GM12878 (cell line): ENCODE measurements at places on chromosomes 11 and 22.

- no peak for DNase-seq
These were observed 478 bp upstream of the CD248 start for GRCh38 chr11:66317322-66317722.

DNA sequence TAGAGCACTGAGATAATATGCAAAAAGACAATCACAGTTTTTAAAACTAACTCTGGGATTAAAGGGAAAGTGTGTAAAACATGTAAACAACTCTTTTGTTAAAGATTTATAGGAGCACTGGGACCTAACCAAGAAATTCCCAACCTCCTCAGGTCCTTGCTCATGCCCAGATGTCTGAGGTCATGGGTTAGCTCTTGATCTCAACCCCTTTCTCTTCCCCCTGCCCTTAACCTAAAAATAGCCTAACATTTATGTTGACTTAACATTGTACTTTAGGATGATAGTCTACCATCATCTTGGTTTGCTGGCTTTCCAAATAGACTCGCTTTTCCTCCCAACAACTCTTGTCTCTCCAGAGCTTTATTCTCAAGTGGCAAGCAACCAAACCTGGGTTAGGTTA is 258.2 kb upstream of the FAT3 start:
- DNase-seq: no peak

GRCh38 chr11:17197431-17197898 is 10.3 kb downstream of the PIK3C2A start:
- no peak for DNase-seq

- no peak for DNase-seq
These were observed 769 bp upstream of the CDC42EP1 start for GRCh38 chr22:37559521-37559900.

DNA sequence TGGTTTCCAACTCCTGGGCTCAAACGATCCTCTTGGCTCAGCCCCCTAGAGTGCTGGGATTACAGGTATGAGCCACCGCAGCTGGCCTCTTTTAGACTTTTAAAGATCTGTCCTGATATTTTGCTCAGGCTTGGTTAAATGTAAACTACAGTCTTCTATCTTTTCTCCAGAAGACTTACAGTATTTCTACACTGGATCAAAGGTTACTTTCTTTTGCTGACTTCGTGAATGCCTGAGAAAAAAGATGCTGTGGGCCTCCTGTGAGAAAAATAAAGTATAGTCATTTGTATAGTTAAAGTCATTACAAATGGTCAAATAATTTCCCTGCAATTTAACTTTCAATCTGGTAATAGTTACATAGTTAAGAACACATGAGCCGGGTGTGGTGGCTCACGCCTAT is 19.6 kb downstream of the DEPDC5 start:
- DNase-seq: no peak

DNA sequence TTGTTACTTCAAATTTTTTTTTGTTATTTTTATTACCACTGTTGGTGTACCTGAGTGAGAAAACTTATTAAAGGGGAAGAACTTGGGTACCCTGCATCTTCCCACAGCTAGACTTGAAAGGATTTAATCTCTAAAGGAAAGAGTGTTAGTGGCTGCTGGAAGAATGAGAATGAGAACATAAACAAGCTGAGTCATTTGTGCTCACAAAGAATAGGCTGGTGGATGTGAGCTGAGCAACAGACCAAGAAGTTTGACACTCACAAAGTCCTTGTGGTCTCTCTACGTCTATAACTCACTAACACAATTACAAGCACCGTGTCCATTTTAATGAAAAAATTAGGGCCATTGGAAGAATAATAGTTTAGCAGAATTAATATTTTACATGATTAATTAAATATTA is 217.6 kb upstream of the ANO5 start:
- DNase-seq: no peak

- DNase-seq: peak; percentile 75
These were observed 644 bp downstream of the SPTY2D1 start for GRCh38 chr11:18633256-18634139.

GRCh38 chr11:116613206-116613875 is 159.4 kb downstream of the BUD13 start:
- DNase-seq: no peak

DNA sequence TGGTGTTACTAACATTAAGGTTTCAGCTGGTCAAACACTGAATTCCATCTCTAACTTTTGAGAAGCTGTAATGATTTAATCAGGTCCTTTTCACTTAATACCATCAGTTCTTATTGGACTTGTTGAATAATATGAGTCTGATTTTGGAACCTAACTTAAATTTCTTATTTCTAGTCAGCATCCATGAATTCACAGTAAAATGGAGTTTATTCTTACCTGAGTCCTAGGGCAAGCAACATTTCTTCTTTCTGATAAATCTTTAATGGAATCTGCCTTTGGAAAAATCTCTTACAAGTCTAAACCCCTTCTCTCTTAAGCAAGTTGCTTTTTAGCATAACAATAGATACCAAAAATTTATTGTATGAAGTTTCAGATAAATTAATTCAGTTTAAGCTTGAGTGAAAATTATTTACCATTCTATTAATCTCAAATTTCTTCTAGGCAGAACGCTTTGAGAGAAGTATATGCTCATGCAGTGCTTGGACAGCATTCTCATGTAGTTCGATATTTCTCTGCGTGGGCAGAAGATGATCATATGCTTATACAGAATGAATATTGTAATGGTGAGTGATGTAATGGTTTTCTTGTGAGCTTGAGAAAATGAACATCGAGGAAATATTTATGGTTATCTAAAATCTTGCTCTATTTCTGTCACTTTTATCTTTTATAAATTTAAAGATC is 3.4 kb downstream of the WEE1 start:
- DNase-seq: no peak

GRCh38 chr22:30310881-30311771 is 15.6 kb downstream of the TBC1D10A start:
- no peak for DNase-seq

DNA sequence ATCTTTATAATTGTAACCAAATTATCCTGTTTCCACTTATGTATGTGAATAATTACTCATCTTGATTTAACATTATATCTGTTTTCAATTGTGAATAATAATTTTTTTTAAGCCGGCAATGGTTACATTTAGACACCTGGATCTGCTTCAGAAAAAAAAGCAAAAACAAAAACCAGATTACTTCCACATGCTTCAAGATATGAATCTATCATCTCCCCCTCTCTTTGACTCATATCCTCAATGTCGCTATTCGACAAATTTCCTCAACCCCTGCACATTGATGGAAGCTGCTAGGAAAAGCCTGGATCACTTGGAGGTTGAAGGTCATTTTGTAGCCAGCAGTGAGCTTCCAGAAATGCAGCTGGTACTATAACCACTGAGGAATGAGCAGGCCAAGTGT is 42.7 kb downstream of the SLC1A2 start:
- DNase-seq: no peak

GRCh38 chr11:73566422-73566821 is 31.5 kb downstream of the FAM168A start:
- DNase-seq: no peak

DNA sequence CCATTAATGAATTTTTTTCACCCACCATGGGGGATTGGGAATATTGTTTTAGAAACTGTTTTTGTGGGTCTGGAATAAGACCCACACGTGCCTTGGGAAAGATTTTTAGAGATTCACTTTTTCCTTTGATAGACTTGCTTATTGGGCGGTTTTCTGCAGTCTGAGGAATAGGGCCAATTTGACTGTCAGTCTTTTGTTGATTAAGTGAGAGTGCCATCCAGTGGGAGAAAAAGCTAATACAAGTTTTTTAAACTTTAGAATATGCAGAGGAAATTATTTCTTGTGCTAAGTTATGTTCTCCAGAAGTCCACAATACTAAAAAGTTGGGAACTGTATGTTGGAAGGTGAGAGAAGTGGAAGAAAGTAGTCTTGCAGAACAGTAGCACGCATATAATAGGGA is 56.1 kb downstream of the PRMT3 start:
- DNase-seq: no peak

- no peak for DNase-seq
These were observed 51.7 kb upstream of the RCN1 start for GRCh38 chr11:32039149-32039548.

- no peak for DNase-seq
These were observed 1420.4 kb upstream of the TENM4 start for GRCh38 chr11:80861193-80861592.

DNA sequence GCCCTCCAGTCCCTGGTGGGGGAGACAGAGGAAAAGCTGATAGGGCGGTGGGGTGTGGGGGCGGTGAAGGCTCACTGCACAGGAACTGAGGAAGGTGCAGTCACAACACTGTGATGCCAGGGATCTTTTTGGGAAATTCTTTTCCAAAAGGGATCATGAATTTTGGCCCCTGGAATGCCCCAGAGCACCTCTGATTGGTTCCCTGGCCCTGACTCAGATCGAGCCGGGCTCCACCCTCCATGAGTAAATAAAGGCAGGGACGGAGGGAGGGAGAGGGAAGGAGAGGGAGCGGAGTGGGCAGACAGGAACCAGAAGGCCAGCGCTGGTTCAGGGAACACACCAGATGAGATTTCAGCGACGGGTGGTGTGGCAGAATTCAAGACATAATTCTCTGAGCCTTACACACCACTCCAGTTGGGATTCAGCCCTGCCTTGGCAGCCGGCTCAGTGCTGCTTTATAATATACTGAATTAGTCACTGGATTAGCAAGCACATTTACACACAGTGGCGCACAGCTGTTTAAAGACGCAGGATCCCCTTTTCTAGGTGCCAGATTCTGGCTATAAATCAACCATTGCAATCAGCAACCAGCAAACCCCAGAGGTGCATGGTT is 80.3 kb downstream of the ETS1 start:
- DNase-seq: no peak

DNA sequence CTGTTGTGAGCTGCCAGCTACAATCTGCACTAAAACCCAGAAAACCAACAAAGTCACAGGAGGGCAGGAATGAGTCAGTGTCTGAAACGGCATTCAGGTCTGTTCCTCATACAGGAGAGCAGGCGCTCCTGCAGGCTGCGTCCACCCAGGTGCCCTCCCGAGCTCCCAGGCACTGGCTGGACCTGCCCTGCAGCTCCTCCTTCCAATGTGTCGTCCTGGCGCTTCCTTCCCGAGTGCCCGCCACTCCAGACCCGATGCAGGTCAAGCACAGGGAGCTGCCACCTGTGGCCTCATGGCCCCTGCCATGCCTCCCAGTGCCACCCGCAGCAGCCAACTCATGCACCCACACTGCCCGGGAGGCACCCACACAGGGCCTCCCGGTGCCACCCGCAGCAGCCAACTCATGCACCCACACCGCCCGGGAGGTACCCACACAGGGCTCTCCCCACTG is 12.0 kb downstream of the BRD1 start:
- peak; percentile 15 for DNase-seq

GRCh38 chr11:119786431-119787073 is 57.6 kb upstream of the NECTIN1 start:
- DNase-seq: peak; percentile 11

DNA sequence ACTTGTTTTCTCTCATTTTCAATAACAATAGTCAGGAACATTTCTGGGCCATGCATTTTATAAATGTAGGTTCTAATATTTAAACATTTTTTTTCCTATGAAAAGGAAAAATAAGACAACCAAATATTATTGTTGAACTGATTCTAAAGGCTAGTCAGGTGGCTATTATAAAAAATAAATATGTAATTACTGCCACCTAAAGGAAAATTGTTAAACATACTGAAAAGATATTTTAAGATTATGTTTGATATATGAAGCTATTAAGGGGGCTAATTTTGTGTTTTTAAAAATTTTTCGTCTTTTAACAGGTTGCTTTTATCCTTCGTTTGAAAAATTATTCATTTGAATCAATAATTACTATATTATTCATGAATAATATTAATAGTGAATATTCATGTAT is 62.2 kb upstream of the FDX1 start:
- no peak for DNase-seq

DNA sequence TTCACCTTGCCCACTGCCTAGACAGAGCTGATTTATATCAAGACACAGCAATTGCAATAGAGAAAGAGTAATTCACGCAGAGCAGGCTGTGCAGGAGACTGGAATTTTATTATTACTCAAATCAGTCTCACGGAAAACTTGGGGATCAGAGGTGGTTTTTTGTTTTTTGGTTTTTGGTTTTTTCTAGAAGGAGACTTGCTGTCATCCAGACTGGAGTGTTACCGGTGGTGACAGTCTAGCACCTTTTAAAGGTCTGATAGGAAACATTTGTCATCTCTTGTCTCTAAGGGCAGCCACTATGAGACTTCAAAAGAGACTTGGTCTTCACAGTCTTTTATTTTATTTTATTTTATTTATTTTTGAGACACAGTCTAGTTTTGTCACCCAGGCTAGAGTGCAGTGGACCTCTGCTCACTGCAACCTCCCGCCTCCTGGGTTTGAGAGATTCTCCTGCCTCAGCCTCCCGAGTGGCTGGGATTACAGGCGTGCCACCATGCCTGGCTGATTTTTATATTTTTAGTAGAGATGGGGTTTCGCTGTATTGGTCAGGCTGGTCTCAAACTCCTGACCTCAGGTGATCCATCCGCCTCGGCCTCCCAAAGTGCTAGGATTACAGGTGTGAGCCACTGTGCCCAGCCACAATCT is 19.1 kb downstream of the APOBEC3H start:
- no peak for DNase-seq

DNA sequence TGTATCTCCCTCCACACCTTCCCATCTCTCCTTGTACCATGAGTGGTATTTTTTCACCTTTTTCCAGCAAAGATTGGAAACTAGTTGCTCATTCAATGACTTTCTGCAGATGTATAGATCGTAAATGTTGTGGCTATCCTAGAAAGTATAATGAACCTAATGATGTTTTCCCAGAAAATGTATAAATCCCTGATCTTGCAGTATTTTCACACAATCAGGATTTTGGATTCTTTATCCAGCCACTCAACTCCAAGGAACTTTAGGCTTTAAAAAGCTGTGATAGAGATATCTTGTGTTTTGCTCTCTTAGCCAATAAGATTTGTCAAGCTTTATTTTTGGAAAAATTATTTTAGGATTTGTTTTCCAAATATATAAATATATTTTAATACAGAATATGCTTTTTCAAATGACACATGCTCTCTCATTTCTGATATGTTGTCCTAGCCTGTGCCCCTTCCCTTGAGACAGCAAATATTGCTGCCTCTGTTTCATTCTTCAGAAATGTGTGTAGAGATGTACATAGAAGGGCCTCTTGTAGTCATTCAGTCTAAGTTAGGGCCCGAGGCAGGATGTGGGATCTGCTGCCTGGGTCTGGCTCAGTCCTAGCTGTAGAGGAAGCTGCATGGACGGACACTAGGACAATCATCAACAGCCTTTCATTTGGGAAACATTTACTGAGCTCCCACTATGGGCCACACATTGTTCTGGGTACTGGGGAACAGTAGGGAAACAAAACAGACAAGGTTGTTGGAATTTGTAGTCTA is 62.4 kb downstream of the NAV2 start:
- no peak for DNase-seq
